Renal pelvis (tissue), 12 donors: ENCODE measurements at places on chromosomes 1 and 21. TPM values are rescaled to one million over a fixed set of nuclear protein-coding genes. Genes with fewer than 3 reads are reported as not detected.

The LCE3E gene
- polyA plus RNA-seq = not detected

The TRPM2 gene
- polyA plus RNA-seq = 1.3 TPM

The KIF21B gene
- polyA plus RNA-seq = 3.2 TPM

The ZFP69B gene
- 5.1 TPM for polyA plus RNA-seq

The CHODL gene
- 34.2 TPM for polyA plus RNA-seq

The HES3 gene
- not detected for polyA plus RNA-seq

The PRKAA2 gene
- polyA plus RNA-seq = 19.1 TPM

The FAM163A gene
- polyA plus RNA-seq = 0.99 TPM

The RPE65 gene
- polyA plus RNA-seq = 0.09 TPM

The PRELP gene
- 3.9 TPM for polyA plus RNA-seq

The HJV gene
- not detected for polyA plus RNA-seq

The HSD17B7 gene
- polyA plus RNA-seq = 26.2 TPM

The HHIPL2 gene
- polyA plus RNA-seq = 2.0 TPM

The FBLIM1 gene
- 55.1 TPM for polyA plus RNA-seq

The TMEM240 gene
- 5.0 TPM for polyA plus RNA-seq

The SPRR4 gene
- not detected for polyA plus RNA-seq

The FCGR1A gene
- polyA plus RNA-seq = 2.5 TPM

The ATF3 gene
- polyA plus RNA-seq = 11.8 TPM

The CD160 gene
- polyA plus RNA-seq = 1.0 TPM

The FCRL1 gene
- 0.09 TPM for polyA plus RNA-seq

The KIF17 gene
- polyA plus RNA-seq = 4.0 TPM

The MMP23B gene
- 34.1 TPM for polyA plus RNA-seq

The LIN28A gene
- polyA plus RNA-seq = 0.09 TPM

The CD48 gene
- polyA plus RNA-seq = 1.5 TPM

The KRTAP21-2 gene
- not detected for polyA plus RNA-seq

The IGFN1 gene
- polyA plus RNA-seq = 0.78 TPM

The FCRL2 gene
- not detected for polyA plus RNA-seq

The RGS1 gene
- polyA plus RNA-seq = 1.3 TPM

The RHBG gene
- 21.5 TPM for polyA plus RNA-seq

The USP16 gene
- polyA plus RNA-seq = 53.1 TPM

The FAM177B gene
- polyA plus RNA-seq = 0.71 TPM

The GRIK3 gene
- polyA plus RNA-seq = 4.0 TPM

The KCND3 gene
- polyA plus RNA-seq = 1.3 TPM

The TNFRSF14 gene
- polyA plus RNA-seq = 23.8 TPM

The DPT gene
- 0.25 TPM for polyA plus RNA-seq

The APCS gene
- polyA plus RNA-seq = not detected

The MYOC gene
- 0.28 TPM for polyA plus RNA-seq

The CHI3L2 gene
- polyA plus RNA-seq = 0.07 TPM

The OMA1 gene
- 35.8 TPM for polyA plus RNA-seq

The TRIM63 gene
- 0.99 TPM for polyA plus RNA-seq

The SLC22A15 gene
- polyA plus RNA-seq = 4.8 TPM

The ARHGAP30 gene
- 2.4 TPM for polyA plus RNA-seq

The WDR77 gene
- 46.8 TPM for polyA plus RNA-seq

The GJC2 gene
- polyA plus RNA-seq = 1.1 TPM

The SAMSN1 gene
- 4.2 TPM for polyA plus RNA-seq

The RGSL1 gene
- polyA plus RNA-seq = 0.33 TPM

The SYNC gene
- polyA plus RNA-seq = 1.3 TPM

The MFSD2A gene
- 1.7 TPM for polyA plus RNA-seq

The PPFIA4 gene
- 13.3 TPM for polyA plus RNA-seq

The AMY1B gene
- 0.16 TPM for polyA plus RNA-seq

The BARHL2 gene
- polyA plus RNA-seq = not detected

The NID1 gene
- polyA plus RNA-seq = 183 TPM

The C1orf122 gene
- polyA plus RNA-seq = 36.7 TPM

The LENEP gene
- polyA plus RNA-seq = 0.36 TPM

The SAMD13 gene
- 5.3 TPM for polyA plus RNA-seq

The ARHGEF10L gene
- 56.4 TPM for polyA plus RNA-seq
